ENCODE measurements at places on chromosomes 11 and 22. TPM values are rescaled to one million over a fixed set of nuclear protein-coding genes. Genes with fewer than 3 reads are reported as not detected.

The YPEL1 gene
- total RNA-seq: 0.67 TPM

The TEX12 gene
- total RNA-seq: not detected

The KDELR3 gene
- 19.0 TPM for total RNA-seq

The CALCA gene
- not detected for total RNA-seq

The CLDN5 gene
- total RNA-seq: not detected
